ENCODE measurements at places on chromosomes 2 and 18. TPM values are rescaled to one million over a fixed set of nuclear protein-coding genes. Genes with fewer than 3 reads are reported as not detected.

The ALPP gene
- 0.37 TPM for total RNA-seq

The FER1L5 gene
- total RNA-seq: not detected

The BMP10 gene
- total RNA-seq: not detected

The AUP1 gene
- total RNA-seq: 194 TPM

The LRATD1 gene
- not detected for total RNA-seq

The SPR gene
- 140 TPM for total RNA-seq

The ACMSD gene
- not detected for total RNA-seq

The GPR45 gene
- not detected for total RNA-seq
